ENCODE measurements at places on chromosomes 7 and 10.
A peak's percentile ranks its signal among the peaks of the same experiment; 100 is the strongest.

DNA sequence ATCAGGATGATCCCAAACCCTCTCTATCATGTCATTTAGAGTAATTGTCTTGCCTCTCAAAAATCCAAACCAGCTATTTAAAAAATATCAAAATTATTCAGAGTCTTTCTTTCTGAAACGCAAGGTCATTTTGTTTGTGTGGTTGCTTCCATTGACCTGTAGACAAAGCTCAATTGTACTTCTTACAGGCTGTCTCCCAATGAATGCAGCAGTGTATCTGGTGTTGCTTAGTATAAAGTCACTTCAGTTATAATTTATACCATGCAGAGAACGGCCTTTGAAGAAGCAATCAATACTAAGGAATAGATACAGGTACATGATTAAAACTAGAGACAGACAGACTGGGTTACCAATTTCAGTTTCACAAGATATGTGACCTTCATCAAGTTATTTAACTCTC is 80.9 kb downstream of the DOCK4 start:
- DNase-seq, result no peak

GRCh38 chr7:144780071-144780608 is 55.7 kb downstream of the TPK1 start:
- DNase-seq, result peak; percentile 22

GRCh38 chr7:148218603-148219002 is 372.0 kb upstream of the C7orf33 start:
- DNase-seq, result no peak

DNA sequence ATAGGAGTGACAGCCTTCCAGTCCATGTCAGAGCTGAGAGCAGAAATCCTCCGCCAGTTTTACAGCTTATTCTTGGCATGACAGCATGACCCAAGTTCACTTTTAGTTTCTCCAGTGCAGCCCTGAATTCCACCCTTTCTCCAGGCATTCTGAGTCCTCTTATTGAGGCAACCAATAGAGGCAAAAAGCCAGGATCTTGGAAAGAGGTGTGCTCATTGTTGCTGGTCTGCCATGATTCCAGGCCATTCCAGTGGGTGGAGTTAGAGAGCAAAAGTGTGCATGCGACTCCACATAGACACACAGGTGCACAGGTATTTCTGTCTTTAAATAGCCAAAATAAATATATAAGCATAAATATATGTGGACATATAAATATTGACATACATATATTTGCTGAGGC is 224.7 kb upstream of the ADARB2 start:
- DNase-seq, result no peak

- DNase-seq, result no peak
These were observed 136.0 kb downstream of the CUL2 start for GRCh38 chr10:34954142-34954541.

- peak; percentile 94 for DNase-seq
These were observed 36.8 kb downstream of the CTBP2 start for GRCh38 chr10:125123476-125124114.

DNA sequence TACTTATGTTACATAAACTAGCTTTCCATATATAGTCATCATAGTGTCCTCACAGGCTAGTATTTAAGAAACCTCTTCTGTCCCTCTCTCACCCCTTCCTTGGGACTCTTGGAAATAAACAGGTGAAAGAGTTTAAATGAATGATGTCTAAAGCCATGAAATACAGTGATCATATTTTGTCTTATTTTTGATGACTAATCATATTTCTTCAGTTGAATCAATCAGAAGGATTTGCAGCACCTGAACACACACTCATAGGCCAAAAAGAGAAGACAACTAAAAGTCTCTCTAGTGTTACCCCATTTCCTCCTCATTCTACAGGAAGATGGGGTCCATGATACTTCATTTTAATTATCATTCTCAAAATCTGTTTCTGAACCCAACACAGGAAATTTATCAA is 8.6 kb upstream of the ATAD1 start:
- no peak for DNase-seq

DNA sequence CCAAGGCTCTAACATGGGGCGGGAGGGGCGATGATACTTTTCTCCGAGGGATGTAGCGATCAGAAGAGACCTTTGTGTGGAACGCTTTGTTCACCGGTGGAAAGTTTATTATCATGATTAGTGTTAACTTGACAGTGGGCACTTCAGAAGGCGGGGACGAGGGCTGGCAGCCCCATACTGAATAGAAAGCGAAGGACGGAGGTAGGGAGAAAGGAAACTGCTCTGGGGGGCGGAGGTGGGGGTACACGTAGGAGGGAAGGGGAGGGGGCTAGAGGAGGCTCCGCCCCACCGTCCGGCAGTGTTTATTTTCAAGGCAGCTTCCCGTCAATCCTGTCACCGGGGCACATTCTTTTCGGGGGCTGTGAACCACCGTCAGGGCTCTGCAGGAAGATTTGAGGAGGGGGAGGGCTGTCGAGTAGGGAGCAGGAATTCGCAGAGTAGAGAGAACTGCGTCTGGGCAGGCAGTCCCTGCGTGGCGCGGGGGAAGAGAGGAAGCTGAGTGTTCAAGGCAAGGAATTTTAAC is 9.4 kb upstream of the NKX2-3 start:
- no peak for DNase-seq

GRCh38 chr10:43170491-43170890 is 32.2 kb downstream of the CSGALNACT2 start:
- DNase-seq, result no peak

DNA sequence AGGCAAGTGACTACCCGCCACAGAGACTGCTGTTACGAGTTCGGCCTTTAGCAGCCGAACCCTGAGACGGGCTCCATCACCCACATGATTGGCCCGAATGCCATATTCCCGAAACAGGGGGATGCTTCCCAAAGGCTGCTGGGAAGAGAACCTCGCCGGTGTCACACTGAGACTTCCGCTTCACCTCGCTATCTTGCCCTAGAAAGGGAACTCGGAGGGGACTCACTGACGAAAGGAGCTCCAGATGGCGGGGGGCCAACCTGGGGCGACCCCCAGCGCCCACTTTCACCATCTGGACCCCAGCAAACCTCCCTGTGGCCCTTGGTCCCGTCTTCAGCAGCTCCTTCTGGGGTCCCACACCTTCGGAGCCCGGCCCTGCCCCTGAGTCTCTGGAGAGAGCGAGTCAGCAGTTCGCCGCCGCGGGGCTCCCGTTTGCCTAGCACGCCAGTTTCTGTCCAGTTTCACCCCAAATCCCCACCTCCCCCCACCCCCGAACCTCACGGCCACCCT is 529 bp downstream of the HPS1 start:
- peak; percentile 34 for DNase-seq

GRCh38 chr7:117863618-117864017 is 9.6 kb downstream of the CTTNBP2 start:
- no peak for DNase-seq

GRCh38 chr10:61338146-61338545 is 115.0 kb downstream of the TMEM26 start:
- DNase-seq, result no peak

DNA sequence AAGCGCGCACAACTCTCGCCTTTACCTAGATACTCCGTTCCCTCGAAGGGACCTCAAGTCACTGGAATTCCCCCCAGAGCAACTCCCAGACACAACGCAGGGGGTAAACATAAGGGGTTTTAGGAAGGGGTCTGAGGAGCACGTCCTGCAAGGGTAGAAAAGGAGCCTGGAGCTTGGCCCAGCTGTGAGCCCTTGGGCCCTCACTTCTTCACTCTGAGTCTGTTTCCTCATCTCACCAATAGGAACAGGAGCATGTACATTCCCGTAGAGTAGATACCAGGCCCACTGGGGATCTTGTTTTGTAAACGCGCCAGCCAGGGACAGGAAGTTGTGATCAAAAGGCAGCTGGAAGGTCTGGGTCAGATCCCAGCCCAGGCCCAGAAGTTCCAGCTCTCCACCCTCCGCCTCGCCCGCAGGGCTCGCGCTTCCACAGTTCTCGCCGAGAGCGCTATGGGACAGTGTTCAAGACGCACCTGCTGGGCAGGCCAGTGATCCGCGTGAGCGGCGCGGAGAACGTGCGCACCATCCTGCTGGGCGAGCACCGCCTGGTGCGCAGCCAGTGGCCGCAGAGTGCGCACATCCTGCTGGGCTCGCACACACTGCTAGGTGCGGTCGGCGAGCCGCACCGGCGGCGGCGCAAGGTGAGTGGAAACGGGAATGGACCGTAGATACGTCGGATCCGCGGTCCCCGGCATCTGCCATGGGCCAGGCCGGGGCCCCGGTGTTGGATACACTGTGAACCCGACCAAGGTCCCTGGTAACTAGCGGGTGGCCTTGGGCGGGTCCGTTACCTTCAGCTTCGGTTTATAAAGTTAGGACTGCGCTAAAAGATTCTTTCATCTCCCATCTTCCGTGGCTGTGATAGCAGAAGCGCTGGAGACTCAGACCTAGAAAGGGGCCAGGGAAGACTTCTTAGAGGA is 1.3 kb downstream of the CYP26C1 start:
- no peak for DNase-seq

- DNase-seq, result no peak
These were observed 742.1 kb downstream of the CNTNAP2 start for GRCh38 chr7:146858690-146859089.

DNA sequence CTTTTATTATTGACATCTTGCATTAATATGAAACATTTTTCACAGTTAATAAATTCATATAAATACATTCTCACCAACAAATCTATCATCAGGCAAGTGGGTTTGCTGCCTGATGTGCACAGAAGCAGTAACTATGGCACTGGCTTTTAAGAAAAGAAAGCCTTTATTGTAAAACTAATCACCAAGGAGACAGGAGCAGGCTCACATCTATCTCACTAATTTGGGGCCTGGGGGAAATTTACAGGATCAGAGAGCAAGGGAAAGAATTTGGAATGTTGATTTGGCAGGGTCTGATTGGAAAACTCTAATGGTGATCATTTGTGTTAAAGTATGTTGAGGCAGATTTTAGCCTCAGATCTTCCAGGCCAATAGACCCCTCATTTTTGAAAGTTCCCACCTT is 605.7 kb downstream of the POM121L12 start:
- DNase-seq, result no peak

- DNase-seq, result no peak
These were observed 187.0 kb upstream of the CCDC6 start for GRCh38 chr10:60093317-60093716.

DNA sequence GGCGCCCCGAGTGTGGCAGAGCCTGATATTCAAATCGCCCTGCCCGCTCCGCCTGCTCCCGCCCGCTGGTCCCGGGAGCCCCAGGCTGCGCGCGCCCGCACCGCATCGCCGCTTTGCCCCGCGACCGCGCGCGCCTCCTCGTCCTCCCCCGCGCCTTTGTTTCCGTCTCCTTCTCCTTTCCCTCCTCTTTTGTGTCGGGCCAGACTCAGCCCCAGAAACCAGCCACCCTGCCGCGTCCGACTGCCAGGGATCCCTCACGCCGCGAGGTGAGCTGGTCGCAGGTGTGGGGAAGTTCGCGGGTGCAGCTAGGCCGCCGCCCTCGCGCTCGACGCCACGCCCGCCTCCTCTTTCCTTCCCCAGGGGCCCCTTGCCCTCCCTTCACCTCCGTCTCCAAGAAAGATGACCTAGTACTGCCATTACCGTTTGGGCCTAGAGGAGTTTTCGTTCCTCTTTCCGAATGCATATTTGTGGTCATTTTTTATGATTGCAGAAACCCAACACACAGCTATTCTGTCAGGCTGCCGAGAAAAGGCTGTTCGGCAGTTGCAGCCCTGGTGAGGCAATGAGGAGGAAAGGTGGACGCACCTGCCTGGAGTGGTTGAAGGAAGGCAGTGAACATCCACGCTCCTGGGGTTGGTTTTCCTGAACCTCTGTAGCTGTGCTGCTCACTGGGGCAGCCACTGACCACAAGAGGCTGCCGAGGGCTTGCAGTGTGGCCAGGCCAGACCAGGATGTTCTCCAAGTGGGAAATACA is 107.3 kb downstream of the SNX10 start:
- peak; percentile 13 for DNase-seq

GRCh38 chr10:61318429-61318828 is 134.8 kb downstream of the TMEM26 start:
- DNase-seq, result no peak

DNA sequence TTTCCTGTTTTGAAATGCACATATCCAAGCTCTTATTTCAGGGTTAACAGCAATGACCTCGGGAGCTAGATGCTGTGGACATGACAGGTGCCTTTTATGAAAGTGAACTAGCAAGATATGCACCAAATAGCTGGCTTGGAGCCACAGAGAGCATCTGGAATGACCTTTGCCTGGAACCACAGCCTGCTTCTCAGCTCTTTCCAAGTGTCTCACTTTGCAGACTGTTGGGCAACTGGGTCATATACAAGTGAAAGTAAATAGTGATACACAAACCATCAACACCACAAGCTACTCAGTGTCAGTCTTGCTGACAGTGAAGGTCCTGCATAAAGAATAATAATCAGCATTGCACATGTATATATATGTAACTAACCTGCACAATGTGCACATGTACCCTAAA is 183.5 kb downstream of the RNF133 start:
- no peak for DNase-seq

DNA sequence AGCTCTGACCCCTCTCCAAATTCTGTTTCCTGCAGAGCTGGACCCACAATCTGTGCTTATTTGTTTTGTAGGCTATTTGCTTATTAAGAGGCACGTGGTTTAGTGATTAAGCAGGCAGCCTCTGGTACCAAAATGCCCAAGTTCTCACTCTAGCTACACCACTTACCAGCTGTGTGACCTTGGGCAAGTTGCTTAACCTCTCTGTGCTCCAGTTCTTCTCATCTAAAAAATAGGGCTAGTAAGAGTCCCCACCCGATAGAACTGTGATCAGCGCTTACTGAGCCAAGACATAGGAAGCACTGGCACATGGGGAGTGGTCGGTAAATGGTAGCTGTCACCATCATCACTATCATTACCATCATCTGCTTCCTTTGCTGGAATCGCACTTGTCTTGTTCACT is 20.8 kb downstream of the C10orf105 start:
- DNase-seq, result no peak

DNA sequence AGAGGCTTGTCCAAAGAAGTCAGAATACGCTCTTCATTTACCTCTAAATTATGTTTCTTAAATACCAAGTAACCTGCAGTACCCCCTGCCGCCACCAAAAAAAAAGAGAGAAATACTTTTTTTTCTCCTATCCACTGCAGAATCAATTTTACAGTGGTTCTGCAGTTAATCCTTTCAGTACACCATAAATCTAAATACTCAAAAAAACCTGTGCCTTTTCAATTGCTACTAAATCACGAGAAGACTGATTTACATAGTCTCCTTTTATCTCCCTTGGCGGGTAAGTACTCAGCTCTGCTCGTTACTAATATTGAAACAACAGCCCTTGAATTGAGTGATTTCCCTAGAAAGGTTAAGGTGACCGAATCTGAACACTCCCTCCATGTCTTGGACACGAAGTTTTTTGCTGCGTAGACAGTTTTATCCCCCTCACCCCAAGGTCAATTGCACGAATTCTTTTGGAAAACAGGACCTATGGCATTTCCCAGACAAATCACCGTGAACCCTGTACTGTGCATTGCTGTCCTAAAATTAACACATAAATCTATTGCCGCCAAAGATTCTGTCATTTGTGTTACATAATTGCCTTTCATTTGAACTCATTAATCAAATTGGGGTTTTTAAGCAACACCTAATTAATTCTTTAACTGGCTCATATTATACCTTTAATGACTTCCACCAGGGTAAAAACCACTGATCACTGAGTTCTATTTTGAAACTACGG is 512 bp upstream of the VIM start:
- peak; percentile 58 for DNase-seq

- DNase-seq, result no peak
These were observed 157.5 kb downstream of the CHN2 start for GRCh38 chr7:29352041-29352440.
